ENCODE measurements at places on chromosomes 16 and 17.

DNA sequence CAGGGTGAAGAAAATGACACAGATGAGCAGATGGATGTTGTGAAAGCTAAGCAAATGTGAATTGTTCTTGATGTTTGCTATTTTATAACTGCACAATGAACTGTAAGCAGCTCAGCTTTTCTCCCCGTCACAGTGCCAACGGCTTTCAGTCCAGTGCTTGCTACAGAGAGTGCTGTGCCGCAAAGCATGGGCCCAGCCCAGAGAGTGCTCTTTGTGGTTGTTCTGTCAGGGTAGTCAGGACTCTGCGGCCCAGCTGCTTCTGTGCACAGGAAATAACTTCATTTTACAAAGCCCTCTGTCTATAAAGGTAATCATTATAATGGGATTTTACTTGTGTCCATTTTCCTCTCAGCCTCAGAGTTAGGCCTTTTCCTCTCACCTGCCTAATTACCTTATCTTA is 39.1 kb downstream of the CDRT15 start:
- DNase-seq: no peak

DNA sequence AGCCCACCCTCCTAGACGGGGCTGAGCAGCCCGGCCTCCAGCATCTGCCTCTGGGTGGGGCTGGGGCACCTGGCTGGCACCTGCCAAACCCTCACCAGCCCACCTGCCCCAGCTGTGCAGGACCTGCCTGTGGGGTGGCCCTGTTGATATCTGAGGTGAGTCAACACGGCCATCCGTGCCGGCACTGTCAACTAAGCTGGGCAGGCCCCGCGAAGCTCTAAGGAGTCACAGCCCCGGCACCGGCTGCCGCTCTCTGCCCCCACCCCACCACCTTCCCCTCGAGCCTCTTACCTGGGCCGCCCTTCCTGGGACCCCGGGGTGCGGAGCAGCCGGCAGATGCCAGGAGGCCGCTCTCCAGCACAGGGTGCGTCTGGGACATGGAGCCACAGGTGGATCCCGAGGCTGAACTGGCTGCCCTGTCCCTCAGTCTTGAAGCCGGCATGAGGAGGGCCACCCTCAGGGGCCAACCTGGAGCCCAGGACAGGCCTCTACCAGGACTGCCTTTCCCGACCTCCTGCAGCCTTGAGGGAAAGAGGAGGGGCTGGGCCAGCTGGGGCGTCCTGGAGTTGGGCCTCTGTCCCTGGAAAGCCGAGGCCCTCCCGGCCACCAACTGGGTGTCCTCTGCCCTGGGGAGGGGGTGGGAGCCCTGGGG is 515 bp downstream of the CBFA2T3 start:
- DNase-seq: no peak

DNA sequence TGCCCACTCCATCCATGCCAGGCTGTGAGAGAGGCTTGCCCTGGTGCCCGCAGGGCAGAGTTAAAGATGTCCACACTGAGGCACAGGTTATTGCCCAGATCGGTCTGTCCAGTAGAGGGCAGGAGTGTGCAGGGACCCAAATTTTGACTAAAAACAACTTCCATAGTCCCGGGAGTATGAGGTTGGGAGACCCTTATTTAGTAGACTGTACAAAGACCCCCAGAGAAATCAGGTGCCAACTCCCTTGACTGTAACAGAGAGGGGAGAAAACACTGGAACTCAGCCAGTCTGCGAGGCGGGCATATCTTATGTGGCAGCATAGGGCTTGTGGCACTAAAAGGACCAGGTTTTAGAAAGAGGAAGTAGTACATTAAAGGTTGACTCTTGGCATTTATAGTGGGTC is 43.4 kb downstream of the HNF1B start:
- no peak for DNase-seq

GRCh38 chr16:4452674-4453073 is 21.8 kb downstream of the NMRAL1 start:
- DNase-seq: no peak

DNA sequence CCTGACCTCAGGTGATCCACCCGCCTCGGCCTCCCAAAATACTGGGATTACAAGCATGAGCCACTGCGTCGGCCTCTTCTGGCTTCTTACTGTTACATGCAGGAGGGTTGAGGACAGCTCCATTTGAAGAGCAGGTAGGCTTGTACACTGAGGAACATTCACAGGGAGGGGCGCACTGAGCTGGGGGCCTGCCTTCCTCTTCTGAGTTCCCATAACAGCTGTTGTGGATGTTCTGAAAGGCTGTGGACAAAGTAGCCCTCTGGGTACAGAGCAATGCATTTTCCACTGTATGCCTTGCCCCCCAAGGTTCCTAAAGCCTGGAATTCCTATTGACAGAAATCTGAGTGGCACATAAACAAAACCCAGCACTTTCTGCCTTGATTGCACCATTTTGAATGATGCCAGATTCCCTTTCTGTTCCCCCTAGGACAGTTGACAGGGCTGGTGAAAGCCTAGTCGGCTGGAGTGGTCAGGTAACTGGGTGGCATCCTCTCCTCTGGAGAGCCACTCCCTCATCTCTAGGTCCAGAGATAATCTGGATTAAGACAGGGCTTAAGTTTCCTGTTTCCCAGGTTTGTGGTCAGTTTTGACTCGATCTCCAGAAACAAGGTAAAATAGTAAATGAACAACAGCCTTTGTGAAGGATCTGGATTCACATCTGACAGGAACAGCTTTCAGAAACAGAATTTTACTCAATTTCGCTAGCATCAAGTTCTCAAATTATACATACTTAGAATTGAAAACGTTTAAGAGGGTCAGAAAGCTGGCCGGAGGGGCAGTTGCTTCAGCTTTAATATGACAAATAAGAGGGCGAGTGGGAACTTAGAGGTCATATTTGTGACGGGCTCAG is 1.3 kb upstream of the CDK5R1 start:
- DNase-seq: no peak

DNA sequence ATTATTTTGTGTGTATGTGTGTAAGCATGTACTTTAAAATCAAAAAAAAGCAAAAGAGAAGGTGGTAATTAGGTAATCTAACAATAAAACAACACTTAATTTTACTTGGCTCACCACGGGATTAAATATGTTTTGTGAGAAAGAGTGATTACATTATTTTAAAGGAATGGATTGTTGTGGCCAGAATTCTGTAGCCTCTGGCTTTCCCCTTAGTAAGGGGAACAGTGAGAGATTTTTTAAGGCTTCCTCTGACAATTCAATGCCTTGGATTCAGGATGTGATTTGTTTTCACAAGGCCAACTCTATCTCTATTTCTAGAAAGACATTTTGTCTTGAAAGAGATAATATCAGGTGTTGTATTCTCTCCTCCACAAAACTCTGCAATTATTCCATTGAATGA is 560.3 kb upstream of the CDH8 start:
- DNase-seq: no peak

- DNase-seq: peak; percentile 78
Measured at GRCh38 chr17:14737984-14738651, 437.2 kb downstream of the HS3ST3B1 start.

- DNase-seq: no peak
Measured at GRCh38 chr16:12098429-12099310, 122.1 kb downstream of the SNX29 start.

- DNase-seq: no peak
Measured at GRCh38 chr16:82059161-82059982, 24.3 kb downstream of the HSD17B2 start.

GRCh38 chr16:29852654-29853053 is 10.4 kb downstream of the CDIPT start:
- no peak for DNase-seq

DNA sequence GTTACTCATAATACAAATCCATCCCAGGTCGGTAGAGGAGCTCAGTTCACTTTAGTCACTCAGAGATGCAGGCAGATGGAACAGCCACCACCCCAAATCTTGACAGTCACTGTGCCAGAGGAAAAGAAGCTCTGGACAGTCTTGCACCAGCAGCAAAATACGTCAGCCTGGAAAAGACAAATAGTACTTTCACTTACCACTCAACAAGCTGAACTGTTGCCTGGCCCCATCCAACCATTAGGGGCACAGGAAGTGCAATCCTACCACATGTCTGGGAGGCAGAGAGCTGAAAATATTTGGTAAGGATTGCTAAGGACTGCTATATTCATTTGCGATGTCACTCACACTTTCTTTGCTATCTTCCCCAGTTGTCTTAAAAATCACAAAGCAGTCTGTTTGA is 239.1 kb upstream of the TOX3 start:
- DNase-seq: no peak

DNA sequence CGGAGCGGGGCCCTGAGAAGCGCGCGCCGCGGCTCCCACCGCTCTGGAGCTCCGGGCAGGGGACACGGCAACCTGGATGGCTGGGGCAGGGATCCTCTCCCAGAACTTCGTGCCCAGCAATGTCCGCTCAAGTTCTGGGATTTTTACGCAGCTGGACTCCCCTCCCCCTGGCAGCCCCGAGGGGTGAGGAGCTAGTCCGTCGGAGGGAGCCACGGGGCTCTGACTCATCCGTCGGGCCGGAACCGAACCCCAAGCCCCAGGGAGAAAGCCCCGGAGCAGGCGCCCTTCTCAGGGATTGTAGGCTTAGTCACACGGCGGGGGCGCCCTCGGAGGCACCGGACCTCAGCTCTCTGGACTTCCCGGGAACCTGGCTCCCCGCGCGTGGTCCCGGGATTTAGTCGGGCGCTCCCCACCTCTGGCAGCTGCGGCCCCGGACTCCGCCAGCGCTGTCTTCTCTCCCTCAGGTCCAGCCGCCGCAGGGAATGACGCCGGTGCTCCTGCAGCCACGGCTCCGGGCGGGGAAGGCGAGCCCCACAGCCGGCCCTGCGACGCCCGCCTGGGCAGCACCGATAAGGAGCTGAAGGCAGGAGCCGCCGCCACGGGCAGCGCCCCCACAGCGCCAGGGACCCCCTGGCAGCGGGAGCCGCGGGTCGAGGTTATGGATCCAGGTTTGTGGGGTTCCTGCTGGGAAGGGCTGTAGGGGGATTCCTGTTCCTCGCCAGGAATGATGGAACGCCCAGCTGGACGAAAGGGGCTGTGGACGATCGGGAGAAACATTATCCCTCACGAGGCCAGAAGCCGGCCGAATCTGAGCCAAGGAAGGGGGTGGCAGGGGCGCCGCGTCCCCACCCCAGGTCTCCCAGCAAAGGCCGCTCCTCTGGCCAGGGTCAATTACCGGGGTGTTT is 830 bp downstream of the SPHK1 start:
- DNase-seq: no peak

- DNase-seq: no peak
Measured at GRCh38 chr17:10073941-10074340, 124.5 kb downstream of the GAS7 start.

- DNase-seq: no peak
Measured at GRCh38 chr17:42553866-42554249, 1.1 kb downstream of the HSD17B1 start.

DNA sequence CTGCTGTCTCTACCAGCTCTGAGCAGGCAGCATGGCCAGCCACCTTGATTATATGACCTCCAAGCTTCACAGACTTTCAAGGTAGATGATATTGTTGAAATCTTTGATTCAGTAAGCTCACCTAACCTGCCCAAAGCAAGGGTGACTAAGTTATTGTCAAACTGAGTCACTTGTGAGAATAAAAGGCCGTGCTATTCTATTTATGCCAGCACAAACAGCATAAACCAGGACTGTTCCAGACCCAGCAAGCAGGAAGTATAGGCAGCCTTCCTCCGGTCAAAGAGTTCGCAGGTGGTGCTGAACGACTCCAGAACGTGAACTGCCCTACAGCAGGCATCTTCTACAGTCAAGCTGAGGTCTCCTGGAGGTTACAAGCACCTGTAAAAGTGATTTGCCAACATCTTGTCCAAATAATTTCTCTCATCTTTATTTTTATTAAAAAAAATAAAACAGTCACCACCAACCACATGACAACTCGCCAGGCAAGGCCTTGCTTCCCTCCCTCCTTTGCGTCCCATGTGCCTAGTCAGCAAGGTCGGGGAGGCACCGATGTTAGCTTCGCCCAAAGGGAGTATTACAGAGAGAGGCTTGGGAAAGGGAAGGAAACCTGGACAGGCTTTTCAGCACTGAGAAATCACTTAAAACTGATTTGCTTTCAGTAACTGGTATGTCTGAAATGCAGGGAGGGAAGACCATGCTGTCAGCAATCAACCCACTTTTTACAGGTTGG is 10.8 kb downstream of the ARL2BP start:
- no peak for DNase-seq

DNA sequence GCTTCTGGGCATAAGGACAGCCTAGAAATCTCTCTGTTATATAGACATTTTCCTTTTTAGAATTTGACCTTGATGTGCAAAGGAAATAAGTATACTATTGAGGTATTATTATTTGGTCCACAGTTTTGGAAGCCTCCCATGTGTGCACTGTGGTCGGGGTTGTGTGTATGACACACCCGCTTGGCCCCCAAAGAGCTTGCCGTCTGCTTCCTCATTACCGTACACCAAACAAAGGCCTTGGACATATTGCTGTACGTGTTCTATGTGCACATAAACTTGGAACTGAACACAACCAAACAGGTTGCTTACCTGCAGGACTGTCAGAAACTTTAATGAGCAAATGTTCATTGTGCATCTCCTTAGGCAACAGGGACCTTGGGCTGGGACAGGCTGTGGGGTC is 38.2 kb downstream of the METRNL start:
- no peak for DNase-seq

DNA sequence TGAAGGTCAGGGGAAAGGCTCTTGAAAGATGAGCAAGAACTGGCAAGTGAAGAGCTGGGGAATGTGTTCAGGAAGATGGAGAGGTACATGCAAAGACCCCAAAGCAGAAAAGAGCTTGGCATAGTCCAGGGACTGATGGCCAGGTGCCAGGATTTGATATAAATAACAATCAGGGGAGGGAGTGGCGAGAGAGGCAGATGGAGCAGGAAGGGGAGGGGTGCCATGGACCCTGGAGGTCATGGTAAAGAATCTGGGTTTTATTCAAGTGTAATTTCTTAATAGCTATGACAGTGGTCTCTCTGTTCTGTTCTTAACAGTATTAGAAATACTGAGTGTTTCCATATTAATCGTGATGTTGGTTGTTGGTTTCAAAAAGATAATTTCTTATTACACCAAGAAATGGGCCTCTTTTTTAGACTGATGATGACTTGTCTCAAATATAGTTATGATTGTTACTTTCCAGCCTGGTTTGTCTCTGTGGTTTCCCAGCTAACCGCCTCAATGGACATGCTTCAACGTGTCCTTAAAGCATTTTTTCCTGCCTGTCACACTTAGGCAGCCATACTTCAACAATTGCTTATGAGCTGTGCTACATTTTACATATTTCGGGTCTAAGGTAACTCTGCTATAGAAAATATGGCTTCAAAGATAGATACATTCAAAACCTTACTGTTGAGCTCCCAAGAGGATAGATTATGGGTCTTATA is 49.4 kb downstream of the MYH10 start:
- no peak for DNase-seq

All from prostate gland (tissue), 2 donors.